ENCODE measurements at places on chromosomes 1 and 21. TPM values are rescaled to one million over a fixed set of nuclear protein-coding genes. Genes with fewer than 3 reads are reported as not detected.

Gene FNDC7
- total RNA-seq: not detected

Gene ICOSLG
- 10.9 TPM for total RNA-seq

Gene OR2G6
- total RNA-seq: not detected

DNA sequence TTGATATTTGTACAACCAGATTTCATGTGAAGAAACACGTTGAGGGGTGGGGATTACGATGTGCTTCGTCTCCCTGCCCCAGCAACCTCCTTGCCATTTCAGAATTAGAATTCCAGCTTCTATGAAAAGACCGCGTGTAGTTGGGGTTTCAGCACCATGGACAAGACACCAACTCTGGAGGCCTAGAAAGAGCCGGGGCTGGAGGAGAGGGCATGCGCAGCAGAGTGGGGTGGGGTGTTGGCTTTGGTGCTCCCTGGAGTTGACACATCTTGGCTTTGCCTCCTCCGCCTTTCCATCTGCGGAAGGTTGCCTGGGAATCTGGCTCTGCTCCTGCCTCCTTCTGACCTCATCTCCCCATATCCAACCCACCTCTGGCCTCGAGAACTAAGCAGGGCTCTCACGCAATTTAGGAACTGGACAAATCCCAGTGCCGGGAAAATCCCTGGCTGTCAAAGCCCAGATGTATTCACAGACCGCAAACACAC, 11.8 kb downstream of the HTR6 start:
- H3K4me3 ChIP-seq: no peak overlapping the region
- H3K27ac ChIP-seq: no peak overlapping the region
- DNase-seq: peak; percentile 83

- H3K27me3 ChIP-seq: no peaks in the 10 kb centered on the region
- no peak overlapping the region for H3K27ac ChIP-seq
- no peaks in the 10 kb centered on the region for H3K4me1 ChIP-seq
- H3K4me3 ChIP-seq: no peak overlapping the region
- no peak for DNase-seq
Measured at GRCh38 chr1:115129071-115129640, 39.9 kb upstream of the TSPAN2 start.

Gene TESK2
- total RNA-seq: 22.0 TPM

Gene HMCN1
- 5.6 TPM for total RNA-seq

- no peaks in the 10 kb centered on the region for H3K4me1 ChIP-seq
- no peak for DNase-seq
- no peaks in the 10 kb centered on the region for H3K27me3 ChIP-seq
- no peaks in the 10 kb centered on the region for H3K36me3 ChIP-seq
- H3K4me3 ChIP-seq: no peak overlapping the region
Measured at GRCh38 chr1:22892789-22893188, 79.9 kb downstream of the LACTBL1 start.

GRCh38 chr1:243312952-243313634, 57.3 kb downstream of the SDCCAG8 start:
- H3K4me1 ChIP-seq: peaks cover 28% of the 10 kb centered on the region
- H3K36me3 ChIP-seq: peaks cover 14% of the 10 kb centered on the region
- no peak overlapping the region for H3K27ac ChIP-seq
- H3K27me3 ChIP-seq: no peaks in the 10 kb centered on the region
- H3K4me3 ChIP-seq: no peak overlapping the region

DNA sequence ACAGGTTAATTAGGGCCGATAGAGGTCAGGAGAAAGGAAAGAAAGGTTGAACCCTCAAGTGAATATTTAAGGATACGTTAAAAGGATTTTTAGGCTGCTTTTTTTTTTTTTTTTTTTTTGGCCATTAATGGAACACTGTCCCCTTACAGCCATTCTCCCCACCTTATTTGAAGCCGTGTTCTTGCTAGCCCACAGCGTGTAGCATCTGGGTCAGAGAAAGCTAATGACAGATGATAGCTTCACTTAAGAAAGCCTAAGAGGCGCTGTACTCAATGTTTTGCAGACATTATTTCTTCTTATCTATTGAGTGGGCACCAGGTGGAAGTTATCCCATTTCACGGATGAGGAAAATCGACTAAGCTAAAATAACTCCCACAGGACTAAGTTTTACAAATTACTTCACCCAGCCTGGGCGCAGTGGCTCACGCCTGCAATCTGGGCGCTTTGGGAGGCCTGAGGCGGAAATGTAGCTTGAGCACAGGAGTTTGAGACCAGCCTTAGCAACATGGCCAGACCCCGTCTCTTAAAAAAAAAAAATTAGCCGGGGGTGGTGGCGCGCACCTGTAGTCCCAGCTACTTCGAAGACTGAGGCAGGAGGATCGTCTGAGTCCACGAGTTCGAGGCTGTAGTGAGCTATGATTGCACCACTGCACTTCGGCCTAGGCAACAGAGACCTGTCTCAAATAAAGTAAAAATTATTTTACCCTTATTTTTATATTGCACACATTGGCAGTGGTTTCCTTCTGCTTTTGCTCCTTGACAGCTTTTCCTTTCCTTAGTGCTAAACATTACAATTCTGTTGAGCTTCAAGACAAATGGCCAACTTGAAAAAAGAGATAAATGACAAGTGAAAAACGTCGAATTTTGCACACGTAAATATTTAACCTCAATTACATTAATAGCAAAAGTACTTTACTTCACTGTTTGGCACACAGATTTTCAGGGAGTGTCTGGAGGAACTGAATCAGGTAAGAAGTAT, 1.1 kb upstream of the PHTF1 start:
- peak overlapping the region; percentile 93 for H3K27ac ChIP-seq
- peaks cover 6% of the 10 kb centered on the region for H3K36me3 ChIP-seq
- DNase-seq: no peak
- no peaks in the 10 kb centered on the region for H3K27me3 ChIP-seq
- peak overlapping the region; percentile 91 for H3K4me3 ChIP-seq
- H3K4me1 ChIP-seq: peaks cover 12% of the 10 kb centered on the region

GRCh38 chr1:17984583-17984982, 123.0 kb upstream of the IGSF21 start:
- H3K4me1 ChIP-seq: no peaks in the 10 kb centered on the region
- no peaks in the 10 kb centered on the region for H3K36me3 ChIP-seq
- no peak for DNase-seq
- H3K27me3 ChIP-seq: peaks cover 51% of the 10 kb centered on the region
- no peak overlapping the region for H3K4me3 ChIP-seq

- no peak overlapping the region for H3K27ac ChIP-seq
- H3K36me3 ChIP-seq: no peaks in the 10 kb centered on the region
- DNase-seq: peak; percentile 85
Measured at GRCh38 chr1:204791453-204792353, 79.0 kb upstream of the NFASC start.

Gene L1TD1
- 0.16 TPM for total RNA-seq

- H3K27me3 ChIP-seq: no peaks in the 10 kb centered on the region
- H3K27ac ChIP-seq: no peak overlapping the region
- DNase-seq: peak; percentile 85
- peaks cover 10% of the 10 kb centered on the region for H3K4me1 ChIP-seq
- H3K36me3 ChIP-seq: no peaks in the 10 kb centered on the region
- H3K4me3 ChIP-seq: peak overlapping the region; percentile 46
Measured at GRCh38 chr1:184664042-184664660, 90.5 kb downstream of the EDEM3 start.
